Left colon (tissue), 2 donors: ENCODE measurements at places on chromosomes 4 and X. TPM values are rescaled to one million over a fixed set of nuclear protein-coding genes. Genes with fewer than 3 reads are reported as not detected.

DNA sequence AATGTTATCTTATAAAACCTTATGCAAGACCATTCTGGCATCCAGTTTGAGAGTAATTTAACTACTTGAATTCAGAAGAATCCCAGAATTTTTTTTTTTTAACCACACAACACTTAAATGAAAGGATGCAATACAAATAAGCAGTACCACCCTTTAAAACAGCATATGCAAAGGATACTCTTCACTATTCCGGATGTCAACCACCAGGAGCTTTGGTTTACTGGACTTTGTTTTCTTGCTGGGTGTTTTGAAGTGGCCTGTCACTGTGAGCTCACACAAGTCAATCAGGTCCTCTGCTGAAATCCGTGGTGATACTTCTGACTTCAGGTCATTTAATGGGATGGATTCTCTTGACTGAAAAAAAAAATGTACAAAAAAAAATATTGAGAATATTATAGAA, 200.0 kb downstream of the TBCK start:
- DNase-seq = no peak

GRCh38 chrX:45261005-45261404, 60.3 kb upstream of the DIPK2B start:
- no peak for DNase-seq

DNA sequence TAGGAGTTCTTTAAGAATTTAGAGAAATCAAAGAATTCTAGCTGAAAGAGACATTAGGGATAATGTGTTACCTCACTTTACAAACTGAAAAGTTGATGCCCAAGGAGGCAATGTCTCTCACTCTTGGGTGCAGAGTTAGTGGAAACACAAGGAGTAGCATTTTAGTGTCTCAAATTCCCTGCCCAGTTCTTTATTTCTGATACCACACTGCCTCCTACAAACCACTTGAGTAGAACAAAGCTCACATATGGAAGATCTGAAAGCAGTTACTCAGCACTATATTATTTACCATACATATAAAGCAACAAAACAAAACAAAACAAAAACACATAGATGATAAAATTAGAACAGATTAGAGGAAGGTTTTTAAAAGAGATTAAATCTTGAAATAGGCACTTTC, 124.2 kb downstream of the REELD1 start:
- DNase-seq = no peak

DNA sequence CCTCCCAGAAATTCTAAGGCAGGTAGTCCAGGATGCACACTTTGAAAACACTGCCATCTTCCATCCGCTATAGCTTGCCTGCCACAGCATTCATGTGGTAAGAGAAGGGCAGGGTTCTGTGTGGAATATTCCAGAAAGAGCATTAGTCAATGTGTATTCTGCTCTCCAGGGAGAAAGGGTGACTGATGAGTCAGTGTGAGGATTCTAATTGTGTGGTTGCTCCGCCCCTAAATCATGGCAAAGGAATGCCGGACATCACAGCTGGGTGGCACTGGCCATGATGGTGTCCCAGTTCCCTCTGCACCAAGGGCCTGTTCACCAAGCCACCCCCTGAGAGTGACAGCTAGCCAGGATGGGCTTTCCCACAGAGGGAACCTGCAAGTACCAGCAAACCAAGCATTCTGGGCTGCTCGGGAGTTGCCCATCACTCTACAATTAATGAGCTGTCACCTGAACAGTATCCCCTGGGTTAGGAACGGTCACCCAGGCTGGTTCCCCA, 9.5 kb downstream of the IDS start:
- DNase-seq = no peak

- DNase-seq = no peak
Measured at GRCh38 chr4:120709991-120710390, 212.5 kb downstream of the PRDM5 start.

- no peak for DNase-seq
Measured at GRCh38 chr4:185794637-185795036, 17.4 kb downstream of the SORBS2 start.

DNA sequence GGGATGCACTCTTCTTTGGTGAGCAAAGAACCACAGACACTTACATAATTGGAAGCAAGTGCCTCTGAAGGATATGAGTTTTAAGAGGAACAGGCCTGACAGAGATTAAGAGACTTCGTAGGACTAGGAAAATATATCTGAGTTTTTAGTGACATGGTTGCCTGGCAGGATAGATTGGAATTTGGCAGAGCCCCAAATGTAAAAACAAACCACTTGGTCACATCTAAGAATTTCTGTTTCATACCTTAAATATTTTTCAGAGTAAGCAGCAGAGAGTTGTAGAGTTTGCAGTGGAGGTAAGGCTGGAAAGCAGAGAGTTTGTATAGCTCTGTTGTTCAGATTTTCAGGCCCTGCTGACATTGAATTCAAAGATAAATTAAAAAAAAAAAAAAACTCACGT, 150.1 kb upstream of the MAGEB2 start:
- DNase-seq = no peak

The GAGE12G gene
- total RNA-seq = not detected
